ENCODE measurements at places on chromosomes 2 and 18. TPM values are rescaled to one million over a fixed set of nuclear protein-coding genes. Genes with fewer than 3 reads are reported as not detected.

DNA sequence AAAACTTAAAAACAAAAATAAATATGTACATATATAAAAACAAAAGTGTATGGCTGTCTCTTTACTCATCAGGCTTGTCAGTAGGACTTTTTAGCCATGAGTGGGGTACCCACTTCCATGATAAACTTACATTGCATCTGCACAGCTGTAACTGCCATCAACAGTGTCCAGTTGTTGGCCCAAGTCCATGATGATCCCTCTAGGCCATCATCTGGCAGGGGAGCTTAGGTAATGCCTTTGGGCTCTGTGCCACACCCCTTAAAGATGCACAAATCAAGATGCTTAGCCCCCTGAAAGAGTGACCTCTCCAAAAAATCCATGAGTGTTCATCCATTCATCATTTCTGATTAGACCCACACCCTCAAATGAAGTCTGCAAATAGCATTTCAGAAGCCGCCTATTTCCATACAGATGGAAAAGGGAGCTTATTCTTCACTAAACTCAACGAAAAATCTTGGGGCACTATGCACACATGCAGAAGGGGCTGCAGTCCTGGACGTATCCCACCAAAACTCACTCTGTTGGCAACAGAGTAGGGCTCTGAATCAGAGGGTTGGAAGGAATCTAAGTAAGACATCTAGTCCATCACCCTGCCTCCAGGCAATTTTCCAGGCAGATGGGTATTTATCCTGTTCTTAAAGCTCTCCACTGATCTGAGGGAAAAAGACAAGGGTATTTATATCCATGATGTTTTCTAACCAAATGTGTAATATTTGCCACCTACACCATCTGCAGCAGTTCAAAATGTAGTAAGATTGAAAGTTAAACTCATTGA is 691.0 kb downstream of the ZEB2 start:
- no peak for DNase-seq

- no peak for DNase-seq
Measured at GRCh38 chr2:47016172-47016913, 100.7 kb upstream of the MCFD2 start.

Gene CTLA4
- polyA plus RNA-seq, result 0.13 TPM

DNA sequence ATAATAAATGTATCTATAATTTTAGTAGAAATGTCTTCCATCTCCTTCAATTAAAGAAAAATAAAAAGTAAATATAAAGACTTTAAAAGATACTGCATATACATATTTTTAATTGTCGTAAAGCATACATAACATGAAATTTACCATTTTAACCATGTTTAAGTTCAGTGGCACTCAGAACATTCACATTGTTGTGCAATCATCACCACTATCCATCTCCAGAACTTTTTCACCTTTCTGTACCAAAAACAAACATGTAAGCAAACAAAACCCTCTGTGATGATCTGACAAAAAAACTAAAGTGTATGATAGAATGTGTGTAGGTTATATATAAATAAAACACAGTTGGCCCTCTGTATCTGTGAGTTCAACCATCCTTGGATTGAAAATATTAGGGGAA is 13.4 kb upstream of the DCTN1 start:
- no peak for DNase-seq

GRCh38 chr18:56563568-56563967 is 74.8 kb downstream of the TXNL1 start:
- no peak for DNase-seq

DNA sequence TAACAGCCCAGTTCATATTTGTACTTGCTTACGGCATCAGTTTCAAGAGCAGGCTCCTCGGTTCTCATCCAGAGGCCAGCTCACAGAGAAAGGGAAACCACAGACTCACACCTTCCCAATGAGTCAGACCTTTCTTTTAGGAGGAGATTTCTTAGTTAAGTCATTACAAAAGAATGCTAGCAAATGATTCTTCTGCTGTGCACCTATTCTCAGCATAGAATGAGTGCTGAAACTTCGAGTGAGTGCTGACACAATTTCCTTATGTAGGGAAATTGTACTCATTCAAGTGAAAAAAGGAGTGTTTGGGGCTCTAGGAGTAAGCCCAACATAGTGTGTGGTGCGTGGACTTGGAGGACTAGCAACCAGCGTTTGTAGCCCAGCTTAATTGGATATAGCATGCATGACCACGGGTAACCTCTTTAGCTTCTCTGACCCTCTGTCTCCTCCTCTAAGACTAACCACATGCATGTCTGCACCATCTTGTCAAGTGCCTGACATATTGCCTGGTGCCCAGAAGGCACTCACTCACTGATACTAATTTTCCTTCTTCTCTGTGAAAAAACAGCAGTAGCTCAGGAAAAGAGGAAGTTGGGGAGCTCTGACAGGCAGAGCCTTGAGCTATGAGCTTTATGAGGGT is 87.0 kb downstream of the ALPK2 start:
- DNase-seq, result no peak

DNA sequence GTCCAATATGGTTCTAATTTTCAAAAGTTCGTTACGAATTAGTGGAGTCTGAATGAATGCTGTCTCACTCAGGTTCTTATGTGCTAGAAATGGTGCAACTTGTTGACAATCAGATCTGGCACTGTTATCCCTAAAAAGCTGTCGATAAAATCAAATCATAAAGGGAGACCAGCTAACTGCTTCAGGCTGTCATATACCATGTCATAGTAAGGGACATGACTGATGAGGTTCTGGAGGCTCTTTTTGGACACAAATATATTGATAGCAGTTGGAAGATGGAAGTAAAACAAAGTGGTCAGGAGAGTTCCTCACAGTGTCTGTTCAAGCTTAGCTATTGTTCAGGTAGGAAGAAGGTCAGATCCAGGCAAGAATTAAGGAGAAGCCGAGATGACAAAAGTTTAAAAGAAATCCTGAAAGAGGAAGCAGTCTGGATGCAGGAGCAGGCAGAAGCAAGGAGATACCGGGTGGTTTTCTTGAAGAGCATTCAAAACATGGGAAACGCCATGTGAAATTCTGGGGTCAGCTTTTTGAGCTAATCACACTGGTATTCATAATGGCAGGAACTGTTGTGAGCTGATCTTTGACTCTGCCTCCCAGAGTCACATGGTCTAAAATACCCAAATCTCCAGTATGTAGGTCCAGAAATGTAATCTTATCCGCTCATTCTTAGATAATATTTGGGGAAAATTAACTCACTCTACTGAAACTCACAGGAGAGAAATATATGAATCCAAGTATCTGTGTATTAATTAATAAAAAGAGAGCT is 9.4 kb upstream of the CAVIN2 start:
- DNase-seq, result no peak

DNA sequence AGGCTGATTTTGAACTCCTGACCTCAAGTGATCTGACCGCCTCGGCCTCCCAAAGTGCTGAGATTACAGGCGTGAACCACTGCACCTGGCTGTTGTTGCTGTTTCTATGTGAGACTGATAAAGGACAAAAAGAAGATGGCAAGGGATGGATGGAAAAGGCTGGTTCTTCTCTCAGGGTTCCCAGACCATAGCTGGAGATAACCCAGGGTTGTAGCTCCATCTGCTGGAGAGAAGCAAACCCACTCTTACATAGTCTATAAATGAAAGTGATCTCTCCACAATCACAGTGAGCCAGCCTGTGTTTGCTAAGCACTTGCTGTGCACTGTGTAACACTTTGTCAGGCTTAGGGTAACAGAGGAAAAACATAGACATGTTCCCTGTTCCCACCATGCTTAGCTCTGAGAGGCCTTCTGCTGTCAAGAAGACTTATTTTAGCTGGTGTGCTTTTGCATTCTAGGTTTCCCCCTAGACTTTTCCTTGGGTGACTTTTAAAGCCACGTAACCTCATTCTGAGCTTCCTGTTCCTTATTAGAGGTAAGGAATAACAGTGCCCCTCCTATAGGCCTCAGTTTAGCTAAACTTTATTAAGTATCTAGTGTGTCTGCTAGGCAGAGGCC is 49.7 kb downstream of the LIMS1 start:
- DNase-seq, result peak; percentile 85

DNA sequence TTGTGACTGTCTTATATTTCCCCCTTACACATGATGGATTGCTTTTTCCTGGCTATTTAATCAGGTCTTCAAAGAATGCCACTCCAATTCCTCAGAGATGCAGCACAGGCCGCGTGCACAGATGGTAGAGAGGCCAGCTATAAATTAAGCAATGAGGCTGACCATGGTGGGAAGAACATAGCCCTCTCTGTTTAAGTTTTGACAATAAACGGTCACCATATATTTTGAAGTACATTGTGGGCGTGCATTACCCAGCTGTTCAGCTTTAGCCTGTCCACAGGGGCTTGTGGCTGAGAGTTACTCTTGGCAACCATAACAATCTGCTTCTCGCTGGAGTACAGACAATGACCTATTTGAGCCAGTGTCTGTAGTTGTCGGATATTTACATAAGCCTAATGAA is 730.8 kb downstream of the DCC start:
- no peak for DNase-seq

DNA sequence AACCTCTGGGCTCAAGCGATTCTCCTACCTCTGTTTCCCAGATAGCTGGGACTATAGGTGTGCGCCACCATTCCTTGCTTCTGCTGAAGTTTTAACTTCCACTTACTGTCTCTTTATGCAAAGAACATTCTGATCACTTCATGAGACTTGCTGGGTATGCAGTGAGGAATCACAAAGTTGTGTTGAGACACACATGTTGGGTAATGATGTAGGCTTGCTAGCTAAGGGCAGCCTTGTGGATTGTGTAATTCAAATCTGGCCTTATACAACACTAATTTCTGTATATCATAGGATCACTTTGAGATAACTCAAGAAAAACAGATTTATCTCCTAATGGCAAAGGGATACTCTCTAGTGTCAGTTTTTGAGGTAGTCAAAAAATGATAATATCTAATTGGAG is 24.2 kb downstream of the XRCC5 start:
- no peak for DNase-seq

DNA sequence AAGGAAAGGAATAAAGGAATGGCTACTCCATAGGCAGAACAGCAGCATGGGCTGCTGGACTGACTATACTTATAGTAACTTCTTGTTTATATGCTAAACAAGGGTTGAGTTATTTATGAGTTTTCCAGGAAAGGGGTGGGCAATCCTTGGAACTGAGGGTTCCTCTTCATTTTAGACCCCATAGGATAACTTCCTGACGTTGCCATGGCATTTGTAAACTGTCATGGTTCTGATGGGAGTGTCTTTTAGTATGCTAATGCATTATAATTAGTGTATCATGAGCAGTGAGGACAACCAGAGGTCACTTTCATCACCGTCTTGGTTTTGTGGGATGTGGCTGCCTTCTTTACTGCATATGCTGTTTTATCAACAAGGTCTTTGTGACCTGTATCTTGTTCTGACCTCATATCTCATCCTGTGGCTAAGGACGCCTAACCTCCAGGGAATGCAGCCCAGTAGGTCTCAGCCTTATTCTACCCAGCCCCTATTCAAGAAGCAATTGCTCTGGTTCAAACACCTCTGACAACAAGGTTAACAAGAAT is 98.6 kb upstream of the CABLES1 start:
- DNase-seq, result no peak

Gene SERPINB3
- polyA plus RNA-seq, result 0.14 TPM

GRCh38 chr2:170816504-170817092 is at the start of gene GAD1:
Gene GAD1, plus strand, starts transcription at chr2:170816887. Its CDS starts 1,705 bp downstream, at chr2:170818592.
- peak; percentile 32 for DNase-seq

Gene PARD3B
- 2.4 TPM for polyA plus RNA-seq

DNA sequence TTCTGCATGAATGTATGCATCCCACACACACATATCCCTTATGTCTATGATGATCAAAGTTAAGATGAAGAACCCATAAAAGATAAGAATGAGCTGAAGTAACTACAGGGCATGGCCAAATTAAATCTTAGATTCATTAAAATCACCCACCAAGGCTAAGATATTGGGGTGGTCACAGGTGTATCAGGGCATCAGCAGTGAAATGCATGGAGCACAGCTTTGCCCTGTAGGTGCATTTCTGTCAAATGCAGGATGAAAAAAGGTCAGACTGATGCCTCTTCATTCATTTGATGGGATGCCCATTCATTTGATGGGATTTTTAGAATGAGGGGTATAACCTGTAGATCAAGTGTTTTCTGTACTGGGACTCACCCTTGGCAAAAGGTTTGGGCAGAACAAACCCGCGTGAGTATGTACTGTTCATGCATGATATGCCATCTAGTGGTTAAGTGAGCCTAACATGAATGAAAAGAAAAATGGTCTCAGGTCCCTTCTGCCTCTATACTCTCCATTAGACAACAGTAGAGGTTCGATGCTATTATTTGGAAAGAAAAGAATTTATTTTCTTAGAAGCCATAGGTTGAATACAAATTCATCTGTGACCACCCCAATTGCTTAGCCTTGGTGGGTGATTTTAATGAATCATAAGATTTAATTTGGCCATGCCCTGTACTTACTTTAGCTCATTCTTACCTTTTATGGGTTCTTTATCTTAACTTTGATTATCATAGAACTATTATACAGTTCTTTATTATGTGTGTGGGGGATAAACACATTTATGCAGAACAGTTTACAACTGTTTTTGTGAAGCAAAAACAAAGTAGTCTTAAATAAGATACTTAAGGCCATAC is 43.2 kb upstream of the NOSTRIN start:
- no peak for DNase-seq

GRCh38 chr2:113686537-113686936 is 59.5 kb downstream of the RABL2A start:
- DNase-seq, result no peak

DNA sequence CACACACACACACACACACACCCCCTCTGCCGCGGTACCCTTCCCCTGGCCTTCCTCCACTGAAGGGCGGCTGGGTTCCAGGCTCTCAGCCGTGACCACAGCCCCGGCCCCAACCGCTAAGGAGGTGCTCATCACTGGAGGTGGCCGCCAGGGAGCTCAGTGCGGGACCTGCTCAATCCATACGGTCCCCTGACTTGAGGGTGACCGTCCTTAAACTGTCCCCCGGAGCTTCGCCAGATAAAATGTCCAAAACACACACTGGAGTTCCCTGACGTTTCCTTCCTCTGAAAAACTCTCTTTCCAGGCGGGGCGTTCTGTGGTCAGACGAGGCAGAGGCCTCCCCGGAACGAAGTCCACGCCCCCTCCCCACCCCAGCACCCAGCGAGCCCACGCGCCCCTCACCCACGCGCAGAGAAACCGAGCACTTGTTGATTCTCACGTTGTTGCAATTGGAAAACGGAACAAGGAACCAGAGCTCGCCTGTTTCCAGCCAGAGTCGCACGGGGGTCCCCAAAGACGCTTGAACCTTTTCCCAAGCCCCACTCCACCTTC is 1.4 kb downstream of the MBP start:
- peak; percentile 45 for DNase-seq

DNA sequence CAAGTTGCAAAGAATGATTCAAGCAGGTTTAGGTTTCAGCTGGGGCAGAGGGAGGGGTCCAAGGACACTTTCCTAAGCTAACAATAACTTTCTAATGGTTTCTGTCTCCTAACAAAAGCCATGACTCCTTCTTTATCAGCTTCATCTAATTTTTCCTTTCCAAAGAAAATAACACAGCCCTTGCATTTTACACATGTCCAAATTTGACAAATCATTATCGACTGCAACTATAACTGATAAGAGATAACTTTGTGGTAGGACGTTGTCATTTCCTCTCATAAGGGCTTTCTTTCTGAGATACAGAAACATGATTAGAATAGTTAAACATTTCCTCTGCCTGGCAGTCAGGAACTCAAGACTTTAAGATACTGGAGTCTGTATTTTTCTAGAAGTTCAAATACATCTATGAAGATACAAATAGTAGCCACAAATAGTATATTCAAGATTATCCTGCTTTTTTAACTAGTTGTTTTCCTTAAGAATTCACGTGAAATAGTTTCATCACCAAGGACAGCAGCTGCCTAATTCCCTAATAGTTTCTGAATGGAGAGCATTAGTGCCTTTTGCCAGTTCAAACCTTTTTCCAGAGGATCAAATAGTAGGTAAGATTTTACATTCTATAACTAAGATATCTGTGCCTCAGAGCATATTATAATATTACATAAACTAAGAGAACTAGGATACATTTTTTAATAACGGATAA is 263.2 kb downstream of the EXOC6B start:
- no peak for DNase-seq

Gene CDK5R2
- polyA plus RNA-seq, result not detected
